ENCODE measurements at places on chromosomes 6 and 20. TPM values are rescaled to one million over a fixed set of nuclear protein-coding genes. Genes with fewer than 3 reads are reported as not detected.
A peak's percentile ranks its signal among the peaks of the same experiment; 100 is the strongest.

Gene BFSP1
- total RNA-seq, result 0.40 TPM

GRCh38 chr6:79461205-79461604 is 76.0 kb downstream of the LCA5 start:
- no peaks in the 10 kb centered on the region for H3K36me3 ChIP-seq
- H3K4me1 ChIP-seq, result no peaks in the 10 kb centered on the region
- H3K27me3 ChIP-seq, result no peaks in the 10 kb centered on the region
- H3K27ac ChIP-seq, result no peak overlapping the region
- no peak overlapping the region for H3K4me3 ChIP-seq

GRCh38 chr6:3230900-3231246 is 3.4 kb upstream of the TUBB2B start:
- H3K27me3 ChIP-seq, result peaks cover 57% of the 10 kb centered on the region
- H3K4me1 ChIP-seq, result peaks cover 50% of the 10 kb centered on the region
- no peak overlapping the region for H3K27ac ChIP-seq
- no peaks in the 10 kb centered on the region for H3K36me3 ChIP-seq
- no peak overlapping the region for H3K4me3 ChIP-seq

DNA sequence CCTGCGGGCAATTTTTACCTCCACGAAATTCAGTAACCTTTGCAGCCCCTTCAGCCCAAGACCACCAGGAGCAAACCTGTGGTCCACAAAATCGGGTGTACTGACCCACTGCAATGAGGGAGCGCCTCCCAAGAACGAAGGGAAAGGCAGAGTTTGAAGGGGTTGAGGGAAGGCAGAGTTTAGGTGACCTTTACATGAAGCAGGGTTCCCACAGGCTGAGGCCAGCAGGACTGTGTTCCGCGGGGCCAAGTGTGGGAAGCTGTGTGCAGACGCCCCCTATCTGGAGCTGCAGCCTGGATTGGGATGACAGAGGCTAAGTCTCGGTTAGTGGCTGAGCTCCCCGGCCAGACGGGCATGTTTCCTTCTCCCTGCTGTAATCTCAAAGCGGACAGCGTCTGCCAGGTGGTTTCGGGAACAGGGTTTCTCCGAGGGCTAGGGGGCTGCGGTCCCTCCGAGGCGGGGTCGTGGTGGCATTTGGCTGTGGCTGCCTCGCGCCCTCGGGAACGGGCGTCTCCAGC is 826 bp upstream of the PYGB start:
- peaks cover 10% of the 10 kb centered on the region for H3K4me1 ChIP-seq
- 0 out of 3 replicates have a peak, but pooled peaks cover 4% of the 10 kb centered on the region for H3K36me3 ChIP-seq
- H3K27ac ChIP-seq, result peak overlapping the region; percentile 48
- peak overlapping the region; percentile 71 for H3K4me3 ChIP-seq
- peak; percentile 32 for DNase-seq

- no peak overlapping the region for H3K4me3 ChIP-seq
- no peak overlapping the region for H3K27ac ChIP-seq
- DNase-seq, result peak; percentile 39
Observed at GRCh38 chr20:10696650-10697049, 22.9 kb upstream of the JAG1 start.

Gene SNX9
- total RNA-seq, result 72.2 TPM
